ENCODE measurements at places on chromosomes 7 and 10.
A peak's percentile ranks its signal among the peaks of the same experiment; 100 is the strongest.

DNA sequence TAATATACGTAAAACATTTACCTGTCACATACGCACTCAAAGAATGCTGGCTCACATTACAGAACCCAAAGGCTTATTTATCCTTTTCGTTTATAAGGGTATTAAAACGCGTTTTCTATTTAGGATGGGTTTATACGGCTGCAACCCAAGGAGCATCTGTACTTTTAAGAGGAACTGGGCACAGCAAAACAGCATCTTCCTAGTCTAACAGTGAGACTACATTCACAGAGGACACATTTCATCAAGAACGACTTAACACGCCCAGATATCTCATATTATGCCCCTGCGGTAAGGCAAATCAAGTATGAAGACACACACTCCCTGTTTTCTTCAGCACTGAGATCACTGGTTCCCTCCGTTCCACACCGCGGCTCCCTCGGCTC is 533 bp upstream of the DMTF1 start:
- no peak for DNase-seq

- no peak for DNase-seq
These were observed 67.1 kb downstream of the MTURN start for GRCh38 chr7:30201921-30202320.

- no peak for DNase-seq
These were observed 151.3 kb downstream of the HGF start for GRCh38 chr7:81618396-81619014.

GRCh38 chr7:55591282-55591931 is 19.1 kb upstream of the VOPP1 start:
- DNase-seq = no peak

GRCh38 chr7:149822353-149822943 is 15.7 kb upstream of the ZNF862 start:
- no peak for DNase-seq

- no peak for DNase-seq
These were observed 81.7 kb upstream of the HECTD2 start for GRCh38 chr10:91328320-91328984.

DNA sequence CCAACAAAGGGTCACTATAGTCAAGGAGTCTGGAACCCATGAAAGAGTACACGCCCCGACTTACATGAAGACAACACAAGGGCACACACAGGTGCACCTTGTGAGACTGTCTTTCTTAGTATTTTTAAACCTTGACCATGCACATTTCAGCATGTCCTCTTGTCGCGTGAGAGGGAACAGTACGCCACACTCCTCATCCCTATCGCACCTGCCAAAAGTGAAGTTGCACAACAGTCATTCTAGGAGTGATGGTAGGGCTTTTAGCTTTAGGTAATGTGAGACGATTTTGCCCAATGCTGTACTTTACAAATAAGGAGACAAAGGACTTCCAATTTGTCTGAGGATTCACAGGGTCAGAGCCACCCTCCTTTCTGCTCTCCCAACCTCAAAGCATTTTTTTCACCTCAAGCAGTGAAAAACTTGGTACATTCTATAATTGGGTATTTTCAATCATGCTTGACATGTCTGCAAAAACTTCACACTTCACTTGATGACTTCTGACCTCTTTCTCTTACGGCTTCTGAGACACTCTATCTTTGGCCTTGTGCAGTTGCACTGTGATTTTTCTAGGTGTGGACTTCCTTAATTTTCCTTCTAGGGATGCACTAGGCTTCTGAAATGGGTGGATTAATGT is 173.9 kb upstream of the GRB10 start:
- DNase-seq = no peak

DNA sequence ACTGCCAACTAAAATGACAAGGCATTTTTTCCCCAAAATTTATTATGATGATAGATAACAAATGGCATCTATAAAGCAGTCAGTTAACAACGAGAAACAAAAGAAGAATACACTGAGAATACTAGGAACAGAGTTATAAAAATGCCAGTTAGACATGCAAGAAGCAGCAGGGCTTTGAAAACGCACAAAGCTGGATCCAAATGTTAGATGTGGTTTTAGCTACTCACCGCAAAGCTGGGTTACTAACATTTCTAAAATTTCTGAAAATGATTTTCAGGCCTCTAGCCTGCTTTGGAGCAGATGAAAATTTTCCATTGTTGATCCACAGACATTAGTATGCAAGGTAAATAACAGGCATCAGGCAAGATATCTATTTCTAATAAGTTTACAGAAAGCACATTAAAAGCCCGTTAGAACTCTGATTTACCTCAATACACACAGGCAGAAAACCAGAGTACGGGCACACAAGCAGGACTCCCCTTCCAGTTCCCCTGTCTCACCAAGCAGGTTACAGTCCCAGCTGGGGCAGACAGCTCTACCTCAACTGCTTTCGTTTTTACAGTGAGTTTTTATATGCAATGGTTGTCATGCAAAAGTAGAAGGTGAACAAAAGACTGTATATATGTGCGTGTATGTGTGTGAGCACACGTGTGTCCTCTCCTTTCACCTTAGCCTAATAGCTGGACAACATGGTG is 37.9 kb downstream of the GLI3 start:
- no peak for DNase-seq

GRCh38 chr7:46742601-46743000 is 821.5 kb upstream of the IGFBP3 start:
- no peak for DNase-seq

DNA sequence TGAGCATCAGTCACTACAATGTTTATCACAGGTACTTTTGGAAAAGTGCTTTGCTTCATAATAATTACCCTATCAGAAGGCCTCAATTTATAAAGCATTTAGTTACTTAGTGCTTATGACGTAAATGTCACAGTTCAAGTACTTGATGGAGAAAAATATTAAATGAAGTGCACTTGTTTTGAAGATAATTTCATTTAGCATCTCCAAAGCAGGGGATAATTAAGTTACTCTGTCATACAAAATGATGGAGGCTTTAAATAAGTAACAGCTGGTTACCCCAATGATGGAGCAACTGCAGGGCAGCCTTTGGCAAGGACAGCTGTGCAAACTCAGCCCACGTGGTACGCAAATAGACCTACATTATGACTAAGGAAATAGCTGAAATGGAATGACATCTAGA is 768.8 kb downstream of the GRM8 start:
- DNase-seq = no peak

DNA sequence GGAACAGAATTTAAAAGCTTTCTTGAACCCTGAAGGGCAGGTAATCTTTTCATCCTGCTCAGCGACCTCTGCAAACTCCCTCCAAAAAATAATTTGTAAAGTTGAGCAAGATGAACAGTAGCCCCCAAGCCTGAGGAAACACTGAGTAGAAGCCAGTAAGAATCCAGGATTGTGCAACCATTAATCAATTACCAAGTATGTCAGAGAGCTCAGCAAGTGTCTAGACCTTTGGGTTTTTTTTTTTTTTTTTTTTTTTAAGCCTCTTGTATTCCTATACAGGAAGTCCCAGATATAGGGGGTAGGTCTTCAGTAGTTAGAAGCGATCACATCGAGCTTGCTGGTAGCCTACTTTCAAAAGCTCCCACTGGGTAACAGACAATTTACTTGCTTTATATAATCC is 155.2 kb downstream of the DGKI start:
- DNase-seq = no peak

DNA sequence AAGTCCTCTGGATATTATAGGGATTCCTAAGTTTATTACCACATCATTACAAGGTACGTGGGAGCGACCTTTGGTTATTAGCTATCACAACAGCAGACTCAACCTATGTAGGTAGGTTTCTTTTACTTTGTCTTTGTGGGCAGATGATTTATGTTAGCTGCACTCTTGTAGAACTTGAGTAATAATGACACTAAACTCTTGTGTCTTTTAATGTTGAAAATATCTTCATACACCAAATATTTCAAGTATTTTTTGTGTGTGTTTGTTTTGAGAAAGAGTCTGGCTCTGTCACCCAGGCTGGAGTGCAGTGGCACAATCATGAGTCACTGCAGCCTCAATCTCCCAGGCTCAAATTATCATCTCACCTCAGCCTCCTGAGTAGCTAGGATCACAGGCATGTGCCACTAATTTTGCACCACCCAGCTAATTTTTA is 19.2 kb upstream of the SUPV3L1 start:
- DNase-seq = no peak

GRCh38 chr7:112938863-112939573 is 147.6 kb downstream of the GPR85 start:
- DNase-seq = peak; percentile 6

- no peak for DNase-seq
These were observed 64.1 kb downstream of the PHTF2 start for GRCh38 chr7:77862691-77863090.

- DNase-seq = no peak
These were observed 697.6 kb upstream of the GALNT17 start for GRCh38 chr7:70434376-70434775.

DNA sequence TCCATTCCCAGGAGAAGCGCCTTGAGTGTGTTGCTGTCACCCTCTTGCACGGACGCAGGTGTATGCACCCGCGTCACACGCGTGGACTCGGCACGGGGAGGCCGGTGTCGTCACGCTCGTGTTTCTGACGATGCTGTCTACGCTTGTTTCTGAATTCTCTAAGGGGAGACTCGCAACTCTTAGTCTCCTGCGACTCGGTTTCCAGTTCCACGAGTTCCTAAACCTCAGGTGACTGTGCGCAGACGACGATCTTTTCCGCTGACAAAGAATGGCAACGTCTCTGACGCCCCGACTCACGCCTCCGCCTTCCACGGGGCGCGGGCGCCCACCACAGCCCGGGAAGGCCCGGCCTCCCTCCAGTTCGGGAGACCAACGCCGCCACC is 579 bp downstream of the IDI1 start:
- peak; percentile 63 for DNase-seq

DNA sequence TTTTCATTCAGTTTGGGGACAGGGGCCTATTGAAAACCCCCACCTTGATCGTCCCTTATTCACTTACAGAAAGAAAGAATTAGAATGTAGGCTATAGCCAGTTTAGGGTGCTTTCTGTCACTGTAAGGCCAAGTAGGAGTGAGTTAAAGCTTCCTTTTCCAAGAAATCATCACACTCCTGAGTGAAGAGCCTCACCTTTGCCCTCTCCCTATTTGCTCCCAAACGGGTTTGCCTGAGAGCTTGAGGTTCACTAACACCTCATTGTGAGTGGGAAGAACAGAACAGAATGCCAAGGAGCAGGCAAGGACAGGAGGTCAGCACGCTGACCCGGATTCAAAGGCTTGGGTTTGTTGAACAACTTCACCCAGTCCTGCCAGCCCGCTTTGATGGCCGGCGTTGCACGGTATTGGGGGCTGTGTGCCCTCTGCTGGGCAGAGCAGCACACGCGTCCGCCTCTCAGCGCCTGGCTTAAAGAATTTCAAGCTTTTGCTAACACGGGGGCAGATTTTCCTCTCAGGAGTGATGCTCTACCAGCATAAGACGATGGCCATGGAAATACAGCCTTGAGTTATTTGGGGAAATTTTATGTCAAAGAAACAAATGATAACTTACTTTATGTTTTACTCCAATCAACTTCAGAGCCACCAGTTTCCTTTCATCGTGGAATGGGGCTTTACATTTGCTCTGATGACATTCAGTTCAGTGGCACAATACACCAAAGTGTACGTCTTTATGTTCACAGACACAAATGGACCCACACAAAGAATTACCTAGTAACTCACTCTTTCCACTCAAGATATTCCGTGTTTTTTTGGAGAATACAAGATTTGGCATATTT is 470.0 kb downstream of the SUGCT start:
- no peak for DNase-seq

- peak; percentile 10 for DNase-seq
These were observed 41.6 kb upstream of the LYZL2 start for GRCh38 chr10:30671026-30671616.

GRCh38 chr7:2785071-2785500 is 59.0 kb downstream of the GNA12 start:
- DNase-seq = no peak

- no peak for DNase-seq
These were observed 33.1 kb upstream of the TMEM26 start for GRCh38 chr10:61486251-61486650.

- DNase-seq = no peak
These were observed 8.7 kb upstream of the SAMD9L start for GRCh38 chr7:93156884-93157283.

DNA sequence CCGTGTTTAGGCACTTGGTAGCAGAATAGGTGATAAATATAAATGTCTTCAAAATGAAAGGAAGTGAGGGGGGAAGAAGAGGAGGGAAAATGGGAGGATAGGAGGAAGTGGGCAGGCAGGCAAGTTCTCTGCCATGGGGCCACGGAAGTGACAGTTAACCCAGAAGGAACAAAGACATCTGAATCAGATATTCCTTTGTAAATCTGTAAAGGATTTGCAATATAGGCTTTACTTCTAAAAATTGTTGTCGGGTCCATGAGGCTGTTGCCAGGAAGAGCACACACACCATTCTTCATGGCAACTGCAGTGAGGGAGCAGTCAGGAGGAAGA is 23.7 kb upstream of the RASSF4 start:
- DNase-seq = no peak

DNA sequence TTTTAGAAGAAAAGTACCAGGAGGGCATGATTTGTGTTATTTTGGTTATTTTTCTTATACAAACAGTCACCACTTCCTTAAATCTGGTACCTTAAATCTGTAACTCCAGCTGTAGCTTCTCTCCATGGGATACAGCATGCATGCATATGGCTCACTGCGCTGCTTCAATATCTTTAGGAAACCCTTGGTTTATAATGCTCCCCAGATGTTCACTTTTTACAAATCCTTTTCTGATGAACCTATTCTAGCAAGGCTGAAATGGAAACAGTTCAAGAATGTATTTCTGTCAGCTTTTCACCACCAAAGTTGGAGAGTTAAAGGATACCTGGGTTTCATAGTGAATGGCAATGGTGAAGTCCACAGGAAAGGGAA is 50.9 kb downstream of the LAMB4 start:
- no peak for DNase-seq

DNA sequence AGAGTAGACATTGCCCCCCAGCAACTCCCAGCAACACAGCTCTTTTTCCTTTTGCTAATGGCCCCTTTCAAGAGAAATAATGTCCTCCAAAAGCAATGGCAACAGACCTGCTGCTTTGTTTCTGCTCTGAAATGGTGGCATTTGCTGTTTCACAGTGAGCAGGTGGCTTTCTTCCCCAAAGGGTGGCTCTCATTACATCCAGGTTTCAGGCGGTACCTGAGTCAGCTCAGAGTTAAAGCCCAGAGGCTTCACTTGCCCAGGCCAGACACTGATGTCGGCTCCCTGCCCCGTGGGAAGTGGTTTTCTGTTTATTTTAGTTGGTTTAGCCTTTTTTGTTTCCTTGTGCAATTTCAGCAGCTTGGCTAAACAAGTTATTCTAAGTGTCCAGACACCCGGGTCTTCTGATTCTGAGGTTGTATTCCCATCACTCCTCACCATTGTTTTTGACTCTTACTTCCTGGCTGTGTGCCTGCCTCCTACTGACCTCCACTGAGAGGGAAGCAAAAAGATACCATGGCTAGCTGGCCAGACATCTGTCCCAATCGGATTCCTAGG is 7.8 kb upstream of the ATOH7 start:
- DNase-seq = no peak
